ENCODE measurements at places on chromosomes 7 and 10.

DNA sequence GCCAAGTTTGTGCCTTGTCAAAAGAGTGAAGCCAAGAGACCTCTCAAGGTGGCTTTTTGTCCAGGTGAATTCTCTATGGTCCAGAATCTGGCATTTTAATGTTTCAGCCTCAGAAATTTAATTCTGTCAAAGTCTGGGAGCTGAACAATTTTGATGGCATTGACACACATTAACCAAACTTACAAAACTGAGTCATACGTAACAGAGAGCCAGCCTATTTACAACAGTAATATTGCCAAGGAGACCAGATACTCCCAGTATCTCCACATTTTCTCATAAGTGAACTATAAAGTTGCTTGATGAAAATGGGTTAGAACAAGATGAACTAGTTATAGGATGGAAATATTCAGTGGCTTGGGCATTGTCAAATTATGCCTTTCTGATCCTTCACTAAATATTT, 43.8 kb downstream of the PDE6C start:
- no peak for DNase-seq

DNA sequence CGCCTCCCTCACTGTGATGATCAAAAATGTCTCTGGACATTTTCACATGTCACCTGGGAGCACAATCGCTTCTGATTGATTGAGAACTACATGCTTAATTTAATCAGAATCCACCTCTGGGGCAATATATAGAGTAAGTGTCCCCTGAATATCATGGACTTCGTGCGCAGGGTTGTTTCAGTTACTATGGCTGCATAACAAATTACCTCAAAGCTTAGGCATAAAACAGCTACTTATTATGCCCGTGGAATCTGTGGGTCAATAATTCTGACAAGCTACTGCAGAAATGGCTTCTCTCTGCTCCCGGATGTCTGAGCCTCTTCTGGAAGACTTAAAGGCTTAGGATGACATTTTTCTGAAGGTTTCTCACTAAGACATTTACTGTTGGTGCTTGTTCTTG, 334.4 kb downstream of the GPR158 start:
- no peak for DNase-seq

- DNase-seq, result no peak
Observed at GRCh38 chr7:122691569-122692235, 7.2 kb downstream of the RNF133 start.

GRCh38 chr7:5349005-5349380, 66.2 kb downstream of the SLC29A4 start:
- DNase-seq, result no peak

DNA sequence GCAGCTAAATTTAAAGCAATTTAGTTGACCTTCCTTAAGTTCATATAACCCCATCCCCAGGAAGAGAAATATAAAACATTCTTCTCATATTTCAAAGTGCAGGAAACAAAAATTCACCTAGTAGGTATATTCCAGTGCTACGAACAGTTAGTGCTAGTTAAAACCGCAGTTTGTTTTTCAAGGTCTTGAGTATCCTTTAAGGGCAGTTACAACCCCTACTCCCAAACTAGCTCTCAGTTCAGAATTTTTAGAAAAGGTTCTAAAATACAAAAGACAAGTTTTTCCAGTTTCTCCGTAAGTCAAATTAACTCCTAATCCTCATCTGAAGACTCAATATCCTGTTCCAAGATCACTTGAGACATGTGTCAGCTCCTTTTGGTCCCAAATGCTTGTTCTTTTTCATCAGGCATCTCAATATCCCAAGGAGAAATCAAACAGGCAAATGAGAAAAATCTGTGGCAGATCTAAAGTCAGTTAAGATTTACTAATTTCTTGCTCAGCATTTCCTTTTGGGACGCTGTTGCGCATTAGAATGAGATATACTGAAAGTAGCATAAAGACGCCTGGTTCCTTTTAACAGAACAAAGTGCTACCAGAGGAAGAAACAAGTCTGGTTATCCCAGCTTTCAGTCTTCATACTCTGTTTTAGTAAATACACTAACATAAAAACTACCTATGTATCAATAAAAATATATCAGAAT, 51.8 kb downstream of the ARHGAP12 start:
- no peak for DNase-seq

Measured in effector CD8-positive, alpha-beta T cell (primary cell).